T follicular helper cell (primary cell): ENCODE measurements at places on chromosomes 6 and 20.

- DNase-seq: no peak
Measured at GRCh38 chr20:46644160-46644559, 7.1 kb downstream of the SLC13A3 start.

DNA sequence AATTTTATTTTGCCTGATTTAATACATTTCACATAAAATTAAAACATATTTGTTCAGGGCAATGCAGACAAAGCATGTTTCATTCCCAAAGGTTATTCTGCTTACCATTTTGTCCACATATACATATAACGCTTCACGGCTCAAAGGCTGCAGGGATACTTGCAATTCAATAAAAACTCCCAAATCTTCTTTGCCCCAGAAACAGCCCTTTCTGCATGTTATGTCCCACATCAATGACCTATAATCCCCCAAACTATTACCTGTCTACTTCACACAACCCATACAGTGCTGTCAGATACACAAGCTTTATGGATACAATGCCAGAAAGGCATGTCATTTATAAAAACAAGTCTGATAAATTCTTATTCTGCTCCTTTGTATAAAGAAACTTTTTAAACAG is 20.2 kb downstream of the SNX5 start:
- DNase-seq: no peak

DNA sequence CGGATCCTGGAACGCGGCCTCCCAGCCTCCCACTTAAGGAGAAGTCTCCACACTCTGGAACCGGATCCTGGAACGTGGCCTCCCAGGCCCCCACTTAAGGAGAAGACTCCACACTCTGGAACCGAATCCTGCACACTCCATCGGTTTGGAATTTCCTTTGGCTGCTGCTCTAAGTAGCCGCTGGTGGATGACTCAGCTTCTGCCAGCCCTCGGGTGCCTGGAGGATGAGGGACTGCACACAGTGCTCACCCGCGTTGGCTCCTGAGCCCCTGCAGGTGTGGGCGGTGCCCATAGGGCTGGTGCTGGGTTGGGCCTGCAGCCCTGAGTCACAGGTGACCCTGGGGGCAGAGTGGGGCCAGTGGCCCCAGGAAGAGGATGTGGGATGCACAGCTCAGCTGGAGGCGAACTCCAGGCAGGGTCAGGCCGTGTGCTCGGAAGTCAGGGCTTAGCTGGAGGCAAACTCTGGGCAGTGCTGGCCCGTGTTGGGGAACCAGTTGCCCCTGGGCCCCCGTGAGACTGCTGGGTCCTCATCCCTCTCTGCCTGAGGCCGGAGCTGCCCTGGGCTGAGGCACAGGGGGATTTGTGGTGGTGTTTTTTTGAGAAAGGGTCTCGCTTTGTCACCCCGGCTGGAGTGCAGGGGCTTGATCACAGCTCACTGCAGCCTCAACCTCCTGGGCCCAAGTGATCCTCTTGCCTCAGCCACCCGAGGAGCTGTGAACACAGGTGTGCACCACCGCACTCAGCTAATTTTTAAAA is 13.9 kb upstream of the TNFRSF6B start:
- DNase-seq: no peak

DNA sequence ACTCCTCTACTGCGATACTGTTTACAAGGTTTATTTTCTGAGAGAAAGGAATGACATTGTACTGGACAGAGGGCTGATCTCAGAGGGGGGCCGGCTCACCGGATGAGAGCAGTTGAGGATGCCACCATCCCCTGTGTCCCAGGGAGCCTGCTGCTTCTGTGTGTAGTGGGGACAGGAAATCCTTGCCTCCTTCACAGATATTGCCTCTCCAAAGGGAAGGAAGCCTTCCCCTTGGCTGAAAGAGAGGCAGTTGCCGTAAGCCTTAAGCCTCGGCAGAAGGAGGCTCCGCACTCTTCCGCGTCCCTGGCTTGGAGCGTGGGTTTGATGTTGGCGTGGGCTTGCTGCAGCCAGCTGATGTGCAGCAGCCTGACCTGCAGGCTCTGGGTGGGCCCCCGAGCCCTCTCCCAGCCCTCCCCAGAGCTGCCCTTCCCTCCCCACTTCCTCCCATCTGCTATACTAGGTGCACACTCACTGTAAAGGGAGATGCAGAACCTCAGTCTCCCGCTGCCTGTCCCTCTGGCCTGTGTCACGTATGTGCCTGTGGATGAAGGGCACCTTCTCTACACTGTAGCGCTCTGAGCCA is 45.7 kb upstream of the RPS6KA2 start:
- no peak for DNase-seq

DNA sequence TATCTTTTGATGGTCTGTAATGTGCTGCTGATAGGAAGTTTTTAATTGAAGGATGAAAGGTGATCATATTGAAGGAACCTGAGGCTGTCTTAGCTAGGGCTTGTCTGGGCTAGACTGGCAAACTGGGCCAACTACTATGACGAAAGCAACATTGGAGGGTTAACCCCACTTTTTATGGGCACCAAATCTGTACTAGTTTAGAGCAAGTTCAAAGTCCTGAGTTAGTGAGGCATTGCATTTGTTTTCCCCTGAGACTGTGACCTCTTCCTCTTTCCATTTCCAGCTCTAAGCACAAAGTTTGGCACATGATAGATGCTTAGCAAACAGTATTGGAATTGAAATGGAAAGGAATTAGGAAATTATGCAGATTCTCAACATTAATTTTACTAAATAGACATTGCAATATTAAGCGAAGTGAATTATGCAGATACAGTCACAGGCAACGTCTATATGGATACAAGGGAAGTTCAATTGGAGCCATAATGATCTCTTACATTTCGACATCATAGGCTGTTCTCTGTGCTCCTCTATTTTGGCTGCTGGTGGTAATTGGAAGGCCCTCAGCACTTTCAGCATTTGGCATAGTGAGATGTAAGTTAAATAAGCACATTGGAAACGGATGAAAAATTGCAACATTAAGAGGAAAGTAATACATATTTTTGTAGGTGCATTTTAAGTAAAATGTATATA is 22.2 kb downstream of the CEP57L1 start:
- DNase-seq: no peak
